ENCODE measurements at places on chromosomes 7 and 10.

DNA sequence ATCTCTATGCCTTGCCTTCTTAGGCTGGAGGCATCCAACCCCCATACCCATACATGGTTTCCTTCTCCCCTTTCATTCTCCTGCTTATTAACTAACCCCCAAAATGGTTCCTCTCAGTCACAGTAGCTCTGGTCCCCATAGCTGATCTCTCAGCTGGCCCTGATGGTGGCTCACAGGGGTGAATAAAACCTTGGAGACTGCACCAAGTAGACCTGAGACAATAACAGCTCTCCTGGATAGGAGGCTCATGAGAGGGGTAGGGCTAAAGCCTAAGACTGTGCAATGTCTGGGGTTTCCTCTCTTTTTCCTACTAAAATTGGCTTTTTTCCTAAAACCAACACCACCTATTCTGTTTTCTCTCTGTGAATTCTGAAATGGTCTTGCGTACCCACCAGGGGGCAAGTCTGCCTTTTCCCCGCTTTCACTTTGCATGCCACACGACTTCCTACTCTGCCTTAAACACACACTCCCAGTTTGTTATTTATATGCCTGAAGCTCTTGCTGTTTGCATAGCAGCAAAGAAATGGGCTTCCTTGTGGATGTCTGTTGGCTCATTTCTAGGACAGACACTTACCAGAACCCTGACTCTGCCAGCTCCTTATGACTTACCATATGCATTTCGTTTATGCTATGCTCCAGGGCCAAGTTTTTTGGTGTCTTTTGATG lies 18.4 kb upstream of the PON1 start:
- DNase-seq, result no peak

DNA sequence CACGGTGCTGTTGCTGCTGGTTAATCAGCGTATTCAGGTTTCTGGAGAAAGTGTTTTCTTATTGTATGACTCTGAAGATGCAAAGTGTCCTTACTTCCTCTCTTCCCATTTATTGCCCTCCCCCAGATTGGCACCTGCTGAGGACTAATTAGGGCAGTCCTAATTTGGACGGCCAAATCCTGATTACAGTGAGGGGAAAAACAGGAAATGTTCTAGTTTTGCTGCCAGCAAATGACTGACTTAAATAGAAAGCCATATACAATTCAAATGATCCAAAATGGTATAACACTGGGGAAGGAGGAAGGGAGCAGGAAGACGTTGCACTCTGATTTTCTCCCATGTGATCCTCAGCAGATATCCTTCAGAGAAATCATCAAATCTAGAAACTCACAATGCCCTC lies 222.4 kb upstream of the LRGUK start:
- DNase-seq, result no peak

DNA sequence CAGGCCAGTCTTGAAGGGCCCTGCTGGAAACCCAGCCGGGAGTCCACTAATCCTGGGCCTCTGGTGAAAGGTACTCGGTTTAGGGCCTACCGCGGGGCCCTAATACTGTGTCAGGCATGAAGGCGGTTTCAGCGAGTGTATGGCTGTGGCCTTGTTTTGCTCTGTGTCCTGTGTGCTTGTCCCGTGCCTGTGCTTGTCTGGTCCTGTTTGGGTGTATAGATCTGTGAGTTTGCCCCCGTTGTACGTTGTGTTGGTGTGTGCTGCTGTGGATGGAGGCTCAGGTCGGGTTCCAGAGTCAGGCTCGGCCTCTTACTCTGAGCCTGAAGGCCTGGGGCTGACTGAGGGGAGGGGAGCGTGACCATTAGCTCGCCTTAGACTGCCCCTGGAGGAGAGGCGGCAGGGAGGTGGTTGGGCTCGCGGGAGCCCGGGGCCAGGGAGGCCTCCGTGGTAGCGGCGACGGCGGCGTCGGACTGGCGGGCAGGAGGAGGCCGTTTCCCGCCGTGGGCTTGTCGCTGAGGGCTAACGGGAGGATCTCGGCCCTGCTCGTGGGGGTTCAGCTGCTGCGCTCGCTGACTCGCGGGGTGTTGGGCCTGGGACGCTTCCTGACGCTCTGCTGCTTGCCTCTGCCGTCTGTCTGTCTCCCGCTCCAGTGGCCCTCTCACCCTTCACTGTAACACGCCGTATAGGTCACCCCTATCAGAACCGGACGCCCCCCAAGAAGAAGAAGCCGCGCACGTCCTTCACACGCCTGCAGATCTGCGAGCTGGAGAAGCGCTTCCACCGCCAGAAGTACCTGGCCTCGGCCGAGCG lies 2.6 kb downstream of the TLX1 start:
- no peak for DNase-seq

DNA sequence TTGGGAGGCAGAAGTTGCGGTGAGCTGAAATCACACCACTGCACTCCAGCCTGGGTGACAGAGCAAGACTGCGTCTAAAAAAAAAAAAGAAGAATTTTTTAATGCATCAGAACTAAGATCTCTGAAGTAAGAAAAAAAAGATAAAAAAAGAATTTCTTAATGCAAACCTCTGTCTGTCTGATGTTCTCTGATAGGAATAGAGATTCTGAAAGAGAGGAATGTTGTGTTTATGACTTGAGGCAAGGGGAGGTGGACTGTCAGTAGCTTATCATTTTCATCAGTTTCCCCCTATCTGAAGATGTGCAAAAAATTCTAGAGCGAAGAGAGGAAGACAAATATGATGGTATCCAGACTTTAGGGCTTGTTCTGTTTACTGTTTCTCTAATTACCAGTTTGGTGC lies 121.5 kb downstream of the SEC23IP start:
- DNase-seq, result no peak

DNA sequence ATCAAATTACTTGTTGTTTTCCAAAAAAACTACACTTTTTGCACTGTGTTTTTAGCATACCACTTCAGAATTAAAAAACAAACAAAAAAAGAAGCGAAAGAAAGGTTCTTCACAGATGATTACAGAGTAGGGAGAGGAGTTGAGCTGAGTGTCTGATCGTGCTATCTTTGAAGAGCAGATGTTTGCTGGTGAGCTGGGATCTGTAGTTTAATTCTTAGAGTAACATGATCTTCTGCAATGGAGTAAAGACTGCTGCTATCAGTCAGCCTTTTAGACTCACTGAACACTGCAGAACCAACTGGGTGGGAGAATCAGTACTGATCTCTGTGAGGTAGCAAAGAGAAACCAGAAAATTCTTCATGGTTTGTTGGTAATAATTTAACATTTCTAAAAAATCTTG lies 1197.8 kb upstream of the SORCS1 start:
- DNase-seq, result no peak

GRCh38 chr10:79239275-79239779 lies 107.9 kb upstream of the PPIF start:
- DNase-seq, result no peak

- DNase-seq, result no peak
Observed at GRCh38 chr10:102967123-102967522, 49.0 kb downstream of the CNNM2 start.

DNA sequence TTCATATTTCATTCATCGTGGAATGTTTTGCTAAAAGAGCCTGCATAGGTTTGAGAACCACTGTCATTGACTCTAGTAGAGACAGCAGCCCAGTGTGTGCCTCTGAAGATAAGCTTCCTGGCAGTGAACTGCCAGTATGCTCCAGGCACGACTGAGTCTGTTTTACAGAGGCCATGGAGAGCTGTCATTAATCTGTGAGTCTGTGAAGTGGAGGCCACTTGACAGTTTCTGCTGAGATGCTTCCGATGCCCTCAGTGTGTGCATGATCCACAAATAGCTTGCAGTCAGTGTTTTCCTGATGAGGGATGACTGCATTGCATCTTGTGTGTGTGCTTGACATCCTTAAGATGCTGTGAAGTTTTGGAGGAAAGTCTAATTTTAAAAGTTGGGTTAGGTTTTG lies 162.2 kb downstream of the PFKFB3 start:
- no peak for DNase-seq

GRCh38 chr10:108375691-108376090 lies 1211.2 kb upstream of the SORCS1 start:
- no peak for DNase-seq

- no peak for DNase-seq
Observed at GRCh38 chr10:97220355-97220754, 34.6 kb upstream of the SLIT1 start.

GRCh38 chr10:1274111-1274661 lies 218.0 kb downstream of the WDR37 start:
- DNase-seq, result no peak

- no peak for DNase-seq
Observed at GRCh38 chr7:27145165-27145913, 1.9 kb upstream of the HOXA5 start.

DNA sequence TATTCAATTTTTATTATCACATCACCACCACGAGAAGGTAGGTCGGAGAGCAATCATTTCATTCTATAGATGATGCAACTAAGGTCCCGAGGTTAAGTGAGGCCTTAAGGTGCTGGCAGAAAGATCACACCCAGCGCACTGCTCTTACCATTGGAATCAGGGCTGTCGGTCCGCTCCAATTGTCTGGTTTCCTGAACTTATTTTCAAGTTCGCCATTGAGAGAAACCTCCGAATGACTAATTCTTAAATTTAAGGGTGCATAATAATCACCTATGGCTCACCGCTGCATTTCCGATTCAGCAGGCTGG lies 625 bp upstream of the GSTO2 start:
- no peak for DNase-seq

GRCh38 chr7:138975343-138976104 lies 5.7 kb downstream of the KIAA1549 start:
- DNase-seq, result no peak

DNA sequence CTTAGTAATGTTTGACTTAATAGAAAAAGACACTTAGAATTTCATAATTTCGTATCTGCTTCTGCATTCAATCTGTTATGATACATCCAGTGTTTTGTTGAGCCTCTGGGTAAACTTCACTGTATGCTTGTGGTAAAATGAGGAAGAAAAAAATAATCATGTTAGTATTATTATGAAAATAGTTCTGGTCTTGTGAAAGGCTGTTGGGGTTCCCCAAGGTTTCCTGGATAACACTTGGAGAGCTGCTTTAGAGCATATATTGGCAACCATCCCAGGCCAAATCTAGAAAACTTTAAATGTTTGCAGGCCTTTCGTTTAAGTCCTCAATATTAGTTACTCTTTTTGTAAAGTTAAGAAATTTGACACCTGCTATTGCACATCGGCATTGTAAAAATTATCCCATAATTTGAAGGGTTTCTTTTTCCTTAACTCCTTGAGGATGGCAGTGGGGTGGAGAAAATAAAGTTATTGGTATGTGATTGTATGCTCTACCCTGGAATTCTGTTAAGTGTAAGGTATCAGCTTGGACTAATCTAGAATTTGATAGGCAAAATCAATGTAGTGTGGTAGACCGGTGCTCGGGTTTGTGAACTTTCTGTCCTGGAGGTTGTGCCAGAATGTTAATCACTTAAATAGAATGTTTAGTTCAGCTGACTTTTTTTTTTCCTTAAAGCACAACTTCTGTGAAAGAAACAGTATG lies 54.5 kb downstream of the WAC start:
- no peak for DNase-seq

DNA sequence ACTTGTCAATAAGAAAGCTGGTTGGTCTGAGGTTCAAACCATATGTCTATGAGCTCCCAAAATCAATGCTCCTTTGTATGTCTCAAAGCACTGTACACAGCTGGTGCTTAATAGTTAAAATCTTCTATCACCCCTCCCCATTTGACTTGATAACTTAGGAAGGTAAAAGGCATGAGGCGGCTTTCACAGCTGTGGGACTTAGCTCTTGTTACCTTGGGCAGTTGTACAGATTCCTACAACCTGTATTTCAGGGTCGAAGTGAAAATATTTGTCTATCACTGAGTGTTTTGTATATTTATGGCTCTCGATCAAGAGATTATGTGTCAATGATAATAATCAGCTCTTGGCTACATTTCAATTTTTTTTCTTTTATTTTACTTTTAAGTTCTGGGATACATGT lies 992 bp upstream of the KIFBP start:
- no peak for DNase-seq

- DNase-seq, result no peak
Observed at GRCh38 chr10:13563481-13564445, 23.0 kb upstream of the PRPF18 start.

DNA sequence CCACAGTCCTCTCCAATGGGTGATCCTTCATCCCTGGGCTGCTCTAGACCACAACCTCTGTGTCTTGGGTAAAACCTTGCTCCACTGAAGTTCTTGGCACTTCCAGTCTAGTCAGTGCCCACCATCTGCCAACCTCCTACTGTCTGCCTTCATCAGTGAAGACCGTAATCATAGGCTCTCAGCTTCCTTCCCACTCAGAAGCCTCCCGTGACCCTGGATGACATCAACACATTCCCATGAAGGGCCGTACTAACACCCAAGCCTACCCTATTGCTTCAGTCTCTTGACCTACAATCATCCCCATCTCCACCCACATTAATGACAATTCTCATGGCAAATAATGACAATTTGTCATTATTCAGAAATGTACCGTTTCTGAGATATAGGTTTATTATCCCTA lies 27.6 kb upstream of the GARS1 start:
- DNase-seq, result no peak

DNA sequence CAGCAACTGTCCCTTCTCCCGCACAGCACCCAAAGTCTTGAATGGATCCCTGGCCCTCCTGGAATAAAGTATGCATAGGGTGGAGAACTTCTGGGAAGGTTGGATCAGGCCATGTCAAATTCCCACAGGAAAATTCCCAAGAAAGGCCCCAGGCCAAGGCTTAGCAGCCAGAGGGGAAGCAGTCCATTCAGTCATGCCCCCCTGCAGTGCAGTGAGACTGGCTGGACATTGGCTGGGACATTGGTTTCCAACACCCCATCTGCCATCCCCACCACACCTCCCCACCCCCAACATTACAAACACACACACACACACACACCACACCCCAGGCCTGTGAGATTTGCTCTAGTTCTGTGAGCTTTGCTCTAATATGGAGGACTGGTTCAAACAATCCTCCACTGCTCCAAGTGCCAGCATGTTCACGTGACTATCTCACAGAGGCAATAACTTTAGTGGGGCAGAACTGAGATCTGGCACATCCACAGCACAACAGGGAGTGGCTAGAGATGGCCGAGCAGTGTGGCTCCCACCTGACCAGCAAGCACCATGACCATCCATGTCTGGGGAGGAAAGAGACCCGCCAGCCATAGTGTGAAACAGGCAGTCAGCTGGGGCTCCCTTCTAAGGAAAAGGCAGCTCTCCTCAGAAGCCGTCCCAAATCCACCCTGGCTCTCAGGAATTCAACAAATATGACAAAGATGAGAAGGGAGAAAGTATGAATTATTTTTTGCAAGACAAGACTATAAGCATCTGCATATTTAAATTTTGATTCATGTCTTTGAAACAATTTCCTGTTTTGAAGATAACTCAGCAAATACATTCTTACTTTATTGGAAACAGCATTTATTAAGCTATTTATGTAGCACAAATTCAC lies 6.7 kb upstream of the FAM170B start:
- DNase-seq, result no peak

DNA sequence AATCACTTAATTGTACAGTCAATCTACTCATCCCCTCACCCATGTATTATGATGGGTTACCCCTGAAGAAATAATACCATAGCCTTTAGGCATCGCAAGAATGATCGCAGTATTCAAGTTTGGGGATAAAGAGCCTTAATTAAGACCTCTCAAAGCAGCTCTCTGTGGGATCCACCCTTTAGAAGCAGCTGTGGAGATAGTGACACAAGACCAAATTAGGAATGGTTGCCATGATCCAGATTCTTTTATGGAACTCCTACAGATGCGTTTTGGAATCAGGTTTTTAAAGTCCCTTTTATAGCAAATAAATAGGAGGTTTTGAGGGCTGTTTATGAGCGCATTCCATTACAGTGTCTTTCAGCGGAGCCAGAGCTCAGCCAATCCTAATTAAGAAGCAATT lies 12.2 kb downstream of the TES start:
- DNase-seq, result no peak

GRCh38 chr10:58896229-58896628 lies 280.2 kb upstream of the PHYHIPL start:
- DNase-seq, result no peak

Measured in NCI-H2029 treated with DMSO at 0.1 percent for 48 hours (cell line).